T47D (cell line): ENCODE measurements at places on chromosomes 6 and 20.

GRCh38 chr6:36506611-36507010, 40.7 kb downstream of the STK38 start:
- DNase-seq, result no peak

- peak; percentile 84 for DNase-seq
These were observed 15.3 kb downstream of the ANKRD60 start for GRCh38 chr20:58213121-58213520.

DNA sequence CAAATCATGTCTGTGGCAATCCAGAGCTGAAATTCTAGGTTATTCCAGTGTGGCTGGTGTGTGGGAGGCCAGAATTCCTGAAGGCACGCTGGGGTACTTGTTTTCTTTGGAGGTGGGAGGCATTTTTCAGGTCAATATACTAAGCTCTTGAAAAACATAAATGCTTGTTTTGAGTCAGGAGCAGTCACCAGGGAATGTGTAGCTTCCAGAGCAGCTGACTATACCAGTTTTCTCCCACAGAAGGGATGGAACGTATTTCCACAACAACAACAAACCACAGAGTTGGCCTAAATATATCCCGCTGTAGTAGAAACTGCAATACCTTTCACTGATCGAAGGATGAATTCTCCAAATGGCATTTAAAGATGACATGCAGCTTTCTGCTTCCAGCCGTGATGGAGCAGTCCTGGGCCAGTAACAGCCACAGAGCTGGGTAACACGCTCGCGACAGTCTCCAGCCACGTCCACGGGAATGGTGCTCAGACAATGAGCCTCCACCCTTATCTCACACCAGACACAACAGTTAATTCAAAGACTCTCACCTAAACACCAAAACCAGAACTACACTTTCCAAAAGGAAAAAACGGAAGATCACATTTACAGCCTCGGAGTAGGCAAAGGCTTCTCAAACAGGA, 23.2 kb downstream of the CHRNA4 start:
- no peak for DNase-seq

- DNase-seq, result no peak
These were observed 480.5 kb upstream of the ID4 start for GRCh38 chr6:19356692-19357091.

DNA sequence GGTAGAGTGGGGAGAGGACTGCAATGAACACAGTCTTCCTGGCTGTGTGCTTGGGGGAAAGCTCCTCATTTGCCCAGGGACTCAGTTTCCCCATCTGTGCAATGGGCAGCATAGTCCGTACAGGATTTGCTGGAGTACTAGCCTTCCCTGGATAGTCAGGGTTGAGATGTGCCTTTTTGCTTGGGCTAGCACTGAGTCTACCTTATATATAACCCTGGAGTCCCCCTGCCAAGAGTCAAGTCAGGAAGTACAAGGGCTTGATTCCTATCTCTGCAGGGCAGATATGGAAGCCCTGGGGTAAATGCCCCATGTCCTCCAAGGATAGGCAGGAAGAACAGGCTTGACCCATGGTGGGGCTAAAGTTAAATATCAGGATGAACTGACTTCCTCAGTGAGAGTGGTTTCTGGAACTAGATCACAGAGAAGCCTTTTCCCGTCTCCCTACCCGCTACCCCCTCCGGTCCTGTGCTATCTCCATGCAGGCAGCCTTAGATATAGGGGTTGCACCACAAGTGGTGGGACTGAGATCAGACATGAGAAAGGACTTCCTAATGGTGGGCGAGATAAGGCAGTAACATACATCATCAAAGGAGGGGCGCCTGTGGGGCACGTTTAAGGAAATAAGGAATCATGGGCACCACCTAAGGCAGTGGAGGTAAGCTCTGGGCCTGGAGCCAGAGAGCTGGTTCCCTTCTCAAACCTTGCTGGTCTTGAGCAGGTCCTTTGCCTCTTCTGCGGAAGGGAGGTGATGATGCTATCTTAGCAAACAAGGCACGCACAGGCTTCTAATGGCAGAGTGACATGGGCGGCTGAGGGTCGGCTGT, 157.9 kb downstream of the MRPL14 start:
- DNase-seq, result no peak

DNA sequence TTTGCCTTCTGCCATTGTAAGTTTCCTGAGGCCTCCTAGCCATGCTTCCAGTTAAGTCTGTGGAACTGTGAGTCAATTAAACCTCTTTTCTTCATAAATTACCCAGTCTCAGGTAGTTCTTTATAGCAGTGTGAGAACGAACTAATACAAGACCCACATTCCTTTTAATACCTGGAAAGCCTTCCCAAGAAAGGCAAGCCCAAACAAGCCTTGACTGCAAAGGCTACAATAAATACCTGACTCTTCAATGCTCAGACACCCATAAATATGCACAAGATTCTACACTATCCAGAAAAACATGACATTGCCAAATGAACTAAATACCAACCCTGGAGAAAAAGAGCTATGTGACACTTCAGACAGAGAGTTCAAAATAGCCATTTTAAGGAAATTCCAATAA, 338.8 kb downstream of the HAO1 start:
- DNase-seq, result no peak

- DNase-seq, result peak; percentile 25
These were observed 164.0 kb downstream of the MRPL14 start for GRCh38 chr6:43963203-43963602.

DNA sequence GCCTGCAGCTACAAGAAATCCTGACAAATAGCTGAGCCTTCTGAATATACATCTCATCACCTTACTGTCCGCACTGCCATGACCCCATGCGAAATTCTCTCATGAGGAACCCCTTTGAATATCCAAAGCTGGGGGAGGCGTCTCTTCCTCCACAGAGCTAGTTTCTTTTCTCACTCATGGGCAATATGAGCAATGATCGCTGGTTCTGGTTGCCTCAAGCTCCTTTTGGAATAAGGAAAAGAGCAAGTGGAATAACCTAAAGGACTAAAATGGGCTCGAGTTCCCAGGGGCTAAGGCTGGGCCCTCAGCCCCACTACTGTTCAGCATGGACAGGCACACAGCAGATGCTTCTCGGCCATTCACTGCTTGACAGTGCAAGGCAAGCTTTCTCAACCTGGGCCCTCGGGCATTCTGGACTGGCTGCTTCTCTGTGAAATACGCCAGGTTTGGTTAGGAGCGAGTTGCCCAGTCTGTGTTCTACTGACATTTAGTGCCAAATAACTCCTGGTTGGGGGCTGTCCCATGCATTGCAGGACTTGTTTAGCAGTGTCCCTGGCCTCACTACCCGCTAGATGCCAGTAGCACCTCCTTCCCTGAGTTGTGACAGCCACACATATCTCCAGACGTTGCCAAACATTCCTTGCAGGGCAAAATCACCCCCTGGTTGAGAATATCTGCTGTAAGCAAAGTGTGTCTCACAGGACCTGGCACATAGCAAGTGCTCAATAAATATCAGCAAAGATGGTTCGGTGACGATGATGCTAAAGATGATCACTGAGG, 156.8 kb downstream of the CEBPB start:
- DNase-seq, result no peak

DNA sequence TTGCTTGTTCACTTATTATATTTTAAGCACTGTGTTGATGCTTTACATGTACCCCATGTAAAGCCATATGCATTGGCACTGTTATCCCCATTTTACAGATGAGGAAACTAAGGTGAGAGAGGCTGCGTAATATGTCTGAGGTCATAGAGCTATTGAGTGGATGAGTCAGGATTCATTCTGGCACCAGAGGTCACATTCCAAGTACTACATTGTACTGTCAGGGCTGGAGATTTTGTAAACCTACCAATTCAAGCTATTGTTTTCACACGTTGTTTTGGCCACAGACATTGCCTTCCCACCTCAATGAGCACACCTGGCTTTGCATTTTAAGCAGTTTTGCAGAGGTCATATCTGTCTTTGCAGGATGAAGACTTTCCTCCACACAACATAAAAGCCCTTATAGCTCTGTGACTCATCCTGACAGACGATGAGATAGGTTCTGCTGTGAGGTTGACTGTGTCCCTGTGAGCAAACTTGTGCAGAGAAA, 33.2 kb downstream of the ANKS1A start:
- DNase-seq, result no peak

DNA sequence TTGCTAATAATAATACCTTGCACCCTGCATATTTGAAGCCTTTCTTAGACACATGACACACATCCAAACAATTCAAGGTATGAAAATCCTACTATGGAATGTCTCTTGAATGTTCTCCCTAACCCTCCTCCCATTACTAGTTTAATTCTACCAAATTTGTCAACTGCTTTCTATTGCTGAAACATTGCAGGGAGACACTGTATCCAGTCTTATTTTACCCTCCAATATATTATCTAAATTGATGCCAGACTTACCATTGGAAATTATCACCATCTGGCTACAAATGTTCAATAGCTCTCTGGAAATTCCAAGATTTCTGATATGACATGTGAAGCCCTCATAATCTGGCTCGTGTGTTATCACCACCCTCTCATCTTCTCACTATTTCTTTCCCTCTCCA, 1027.3 kb upstream of the CITED2 start:
- DNase-seq, result no peak

DNA sequence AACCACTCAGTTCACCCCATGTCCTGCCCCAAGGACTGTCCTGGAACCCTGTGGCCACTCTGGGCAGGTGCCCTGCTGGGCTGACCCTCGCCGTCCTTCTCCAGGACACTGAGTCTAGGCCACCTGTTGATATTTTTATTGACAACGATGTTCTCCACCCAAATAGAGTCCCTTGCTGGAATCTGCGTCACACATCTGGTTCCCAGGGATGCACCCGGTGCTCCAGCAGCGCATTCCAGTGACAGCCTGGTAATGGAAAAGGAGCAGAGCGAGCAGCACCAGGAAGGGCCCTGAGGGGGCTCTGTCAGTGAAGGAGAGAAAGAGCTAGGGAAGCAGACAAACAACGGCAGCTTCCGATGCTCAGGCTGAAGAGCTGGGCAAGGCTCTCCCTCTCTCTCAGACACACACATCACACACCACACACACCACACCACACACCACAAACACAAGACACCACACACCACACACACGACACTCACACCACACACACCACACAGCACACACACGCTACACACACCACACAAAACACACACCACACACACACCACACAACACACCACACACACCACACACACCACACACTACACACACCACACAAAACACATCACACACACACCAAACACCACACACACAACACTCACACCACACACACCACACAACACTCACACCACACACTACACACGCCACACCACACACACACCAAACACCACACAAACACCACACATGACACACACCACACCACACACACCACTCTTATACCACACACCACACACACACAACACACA, 117.9 kb upstream of the THBS2 start:
- peak; percentile 66 for DNase-seq
